CD8-positive, alpha-beta memory T cell (primary cell): ENCODE measurements at places on chromosomes 7 and 10. TPM values are rescaled to one million over a fixed set of nuclear protein-coding genes. Genes with fewer than 3 reads are reported as not detected.

Gene ACHE
- total RNA-seq = not detected

- H3K27me3 ChIP-seq = no peaks in the 10 kb centered on the region
- H3K4me3 ChIP-seq = no peak within 1 kb of the TSS
- H3K36me3 ChIP-seq = no peaks in the 10 kb centered on the region
- no peaks in the 10 kb centered on the region for H3K4me1 ChIP-seq
Measured at GRCh38 chr7:135748770-135749169, at the start of gene FAM180A. Gene FAM180A, minus strand, starts transcription at chr7:135748813. Its CDS starts 233 bp downstream, at chr7:135748580.

- no peaks in the 10 kb centered on the region for H3K36me3 ChIP-seq
- no peaks in the 10 kb centered on the region for H3K27me3 ChIP-seq
- DNase-seq = no peak
- no peaks in the 10 kb centered on the region for H3K4me1 ChIP-seq
- H3K27ac ChIP-seq = no peak overlapping the region
Measured at GRCh38 chr7:45387837-45388236, 186.3 kb upstream of the ADCY1 start.

DNA sequence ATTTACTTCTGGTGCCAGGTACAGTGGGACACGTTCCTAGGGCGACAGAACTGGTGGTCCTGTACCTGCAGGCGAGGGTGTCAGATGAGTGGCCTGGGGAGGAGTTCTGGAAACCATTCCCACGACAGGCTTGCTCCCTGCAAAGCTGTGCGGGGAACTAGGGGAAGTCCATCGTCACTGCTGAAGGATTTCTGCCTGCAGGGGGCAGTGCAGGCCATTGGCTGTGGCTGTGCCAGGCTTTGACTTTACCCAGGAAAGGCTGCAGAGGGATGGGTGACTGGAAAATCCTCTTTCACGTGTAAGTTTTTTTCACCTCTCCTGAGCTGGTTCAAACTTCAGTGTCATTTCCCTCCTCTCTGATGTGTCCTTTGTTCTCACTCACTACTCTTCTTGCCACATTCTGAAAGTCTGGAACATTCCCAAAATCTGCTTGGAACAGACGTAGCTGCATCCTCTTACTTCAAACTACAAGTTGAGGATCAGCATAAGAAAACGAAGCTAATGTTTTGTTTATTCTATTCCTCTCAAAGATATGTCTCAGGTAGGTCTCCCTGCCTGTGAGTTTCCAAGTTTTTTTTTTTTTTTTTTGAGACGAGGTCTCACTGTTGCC is 126.5 kb downstream of the SH2D4B start:
- no peak overlapping the region for H3K4me3 ChIP-seq
- DNase-seq = no peak
- H3K27me3 ChIP-seq = peaks cover 10% of the 10 kb centered on the region
- H3K4me1 ChIP-seq = peaks cover 4% of the 10 kb centered on the region
- H3K27ac ChIP-seq = no peak overlapping the region
- no peaks in the 10 kb centered on the region for H3K36me3 ChIP-seq

DNA sequence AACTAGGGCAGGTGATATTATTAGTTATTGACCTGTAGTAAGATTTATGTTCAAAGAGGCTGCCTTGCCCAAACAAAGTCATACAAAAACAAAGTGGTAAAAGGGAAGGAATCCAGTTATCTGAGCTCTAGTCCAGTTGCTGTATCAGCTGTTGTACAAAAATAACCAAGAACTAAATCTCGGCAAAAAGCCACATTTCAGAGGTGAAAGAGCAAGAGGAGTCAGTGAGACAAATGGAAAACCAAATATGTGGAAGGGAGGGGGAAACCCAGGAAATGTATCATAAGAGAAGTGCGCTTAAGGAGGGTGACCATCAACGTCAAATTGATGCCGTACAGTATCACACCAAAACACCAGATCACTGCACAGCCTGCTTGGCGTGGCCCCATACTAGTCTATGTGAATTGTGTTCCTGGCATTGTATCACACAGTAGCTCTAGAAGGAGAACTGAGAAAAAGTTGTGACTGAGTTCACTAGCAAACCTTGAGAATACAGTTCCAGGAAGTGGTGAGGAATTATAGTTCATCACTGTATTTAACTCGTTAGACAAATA is 6.4 kb downstream of the AGBL3 start:
- H3K4me3 ChIP-seq = no peak overlapping the region
- H3K27ac ChIP-seq = no peak overlapping the region
- no peaks in the 10 kb centered on the region for H3K36me3 ChIP-seq
- H3K4me1 ChIP-seq = peaks cover 51% of the 10 kb centered on the region
- no peaks in the 10 kb centered on the region for H3K27me3 ChIP-seq

Gene DDX56
- 148 TPM for total RNA-seq

- H3K27me3 ChIP-seq = no peaks in the 10 kb centered on the region
- H3K4me1 ChIP-seq = peaks cover 5% of the 10 kb centered on the region
- H3K36me3 ChIP-seq = peaks cover 4% of the 10 kb centered on the region
- H3K27ac ChIP-seq = no peak overlapping the region
- H3K4me3 ChIP-seq = no peak overlapping the region
Measured at GRCh38 chr10:851901-852300, 79.6 kb downstream of the LARP4B start.

DNA sequence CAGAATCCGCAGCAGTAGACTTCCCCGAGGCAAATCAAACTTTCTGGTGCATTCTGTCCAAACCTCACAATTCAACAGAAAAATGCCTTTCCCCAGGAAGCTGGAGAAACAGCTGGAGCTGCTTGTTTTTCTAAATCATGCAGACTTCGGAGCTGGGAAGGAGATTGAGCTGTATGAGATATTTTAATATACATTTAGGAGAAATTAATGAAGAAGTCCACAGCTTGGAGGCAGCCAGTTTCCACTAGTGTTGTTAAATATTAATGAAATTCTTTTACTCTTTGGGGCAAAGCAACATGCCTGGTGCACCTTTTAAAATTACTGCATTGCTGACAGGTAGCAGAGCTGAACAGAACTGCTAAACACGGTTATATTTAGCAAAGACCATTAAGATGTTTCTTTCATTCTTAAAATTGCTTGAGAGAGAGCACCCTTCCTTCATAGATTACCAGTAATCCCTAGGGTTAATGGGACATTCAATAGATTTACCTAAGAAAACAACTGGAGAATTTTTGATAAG is 566.4 kb downstream of the SORCS3 start:
- no peak overlapping the region for H3K4me3 ChIP-seq
- H3K36me3 ChIP-seq = no peaks in the 10 kb centered on the region
- H3K27me3 ChIP-seq = no peaks in the 10 kb centered on the region
- H3K27ac ChIP-seq = no peak overlapping the region
- no peak for DNase-seq

Gene SPDYE2
- not detected for total RNA-seq
